ENCODE measurements at places on chromosomes 1 and 21.
A peak's percentile ranks its signal among the peaks of the same experiment; 100 is the strongest.

- DNase-seq, result no peak
Measured at GRCh38 chr1:242241936-242242335, 243.0 kb upstream of the MAP1LC3C start.

GRCh38 chr1:20729155-20729931, 3.2 kb downstream of the SH2D5 start:
- DNase-seq, result no peak

GRCh38 chr1:1207571-1207892, 1.1 kb upstream of the TNFRSF18 start:
- DNase-seq, result no peak

DNA sequence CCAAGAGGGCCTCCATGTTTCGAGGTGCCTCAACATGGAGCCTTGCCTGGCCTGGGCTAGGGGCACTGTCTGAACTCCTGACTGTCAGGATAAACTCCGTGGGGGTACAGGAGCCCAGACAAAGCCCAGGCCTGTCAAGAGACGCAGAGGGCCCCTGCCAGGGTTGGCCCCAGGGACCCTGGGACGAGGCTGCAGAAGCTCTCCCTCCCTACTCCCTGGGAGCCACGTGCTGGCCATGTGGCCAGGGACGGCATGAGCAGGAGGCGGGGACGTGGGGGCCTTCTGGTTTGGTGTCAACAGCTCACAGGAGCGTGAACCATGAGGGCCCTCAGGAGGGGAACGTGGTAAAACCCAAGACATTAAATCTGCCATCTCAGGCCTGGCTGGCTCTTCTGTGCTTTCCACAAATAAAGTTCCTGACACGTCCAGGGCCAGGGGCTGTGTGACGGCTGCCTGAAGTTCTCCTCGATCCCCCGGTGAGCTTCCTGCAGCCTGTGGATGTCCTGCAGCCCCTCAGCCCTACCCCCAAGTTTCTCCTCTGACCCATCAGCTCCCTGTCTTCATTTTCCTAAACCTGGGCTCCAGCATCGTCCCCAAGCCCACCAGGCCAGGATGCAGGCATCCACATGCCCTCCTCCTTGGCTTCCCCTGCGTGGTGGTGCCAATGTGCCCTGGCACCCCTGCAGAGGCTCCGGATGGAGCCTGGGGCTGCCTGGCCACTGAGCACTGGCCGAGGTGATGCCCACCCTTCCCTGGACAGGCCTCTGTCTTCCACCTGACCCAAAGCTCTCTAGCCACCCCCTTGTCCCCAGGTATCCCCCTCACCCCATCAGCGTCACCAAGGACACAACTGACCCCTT, 12.8 kb upstream of the LRRC3 start:
- no peak for DNase-seq

GRCh38 chr1:58249737-58250586, 296.6 kb downstream of the OMA1 start:
- DNase-seq, result peak; percentile 14

- no peak for DNase-seq
Measured at GRCh38 chr1:7912743-7913557, 27.7 kb downstream of the TNFRSF9 start.

DNA sequence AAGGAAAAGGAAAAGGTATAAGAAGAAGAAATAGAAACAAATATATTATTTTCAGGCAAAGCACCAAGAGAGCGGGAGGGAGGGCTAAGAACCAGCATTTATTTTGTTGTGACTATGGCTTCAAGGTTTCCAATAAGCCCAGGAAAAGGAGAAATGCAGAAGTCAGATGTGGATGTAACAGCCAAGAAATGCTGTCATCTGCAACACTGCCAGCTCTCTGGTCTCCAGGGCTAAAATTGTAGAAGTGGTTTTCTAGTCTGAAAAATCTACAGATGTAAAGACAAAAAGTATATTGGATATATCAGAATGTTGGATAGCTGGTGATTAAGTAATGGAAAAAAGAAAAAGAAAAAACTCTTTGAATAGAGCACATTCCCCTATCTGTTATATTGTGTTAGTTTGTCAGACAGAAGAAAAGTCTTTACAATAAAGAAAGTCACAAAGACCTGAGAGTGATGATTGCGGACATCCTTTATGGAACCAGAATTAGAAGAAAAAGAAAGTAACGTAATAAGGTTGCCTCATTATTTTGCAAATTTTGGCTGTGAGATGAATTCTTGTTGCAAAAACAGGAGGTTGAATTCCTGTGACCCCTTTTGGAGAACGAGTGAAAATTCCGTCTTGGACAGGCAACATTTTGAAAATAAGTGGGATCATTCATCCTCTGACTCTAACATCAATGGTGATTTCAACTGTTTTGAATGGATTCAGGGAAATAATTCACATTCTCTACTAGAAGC, 938.1 kb downstream of the TTLL7 start:
- DNase-seq, result no peak

DNA sequence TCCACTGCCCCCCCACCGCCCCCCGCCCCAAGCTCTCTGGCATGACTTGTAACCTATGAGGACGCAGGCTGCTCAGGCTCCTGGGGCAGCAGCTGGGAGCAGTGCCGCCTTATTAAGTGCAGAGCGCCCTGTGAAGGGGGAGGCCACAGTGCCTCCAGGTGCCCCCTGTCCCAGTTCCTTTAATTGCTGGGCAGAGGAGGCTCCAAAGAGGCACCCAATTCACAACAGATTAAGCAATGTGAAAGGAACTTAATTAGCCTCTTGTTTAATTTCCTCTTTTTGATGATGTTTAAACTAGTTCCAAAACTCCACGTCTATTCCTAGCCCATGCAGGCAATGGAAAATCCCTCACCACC, 3.0 kb downstream of the RXFP4 start:
- DNase-seq, result no peak

DNA sequence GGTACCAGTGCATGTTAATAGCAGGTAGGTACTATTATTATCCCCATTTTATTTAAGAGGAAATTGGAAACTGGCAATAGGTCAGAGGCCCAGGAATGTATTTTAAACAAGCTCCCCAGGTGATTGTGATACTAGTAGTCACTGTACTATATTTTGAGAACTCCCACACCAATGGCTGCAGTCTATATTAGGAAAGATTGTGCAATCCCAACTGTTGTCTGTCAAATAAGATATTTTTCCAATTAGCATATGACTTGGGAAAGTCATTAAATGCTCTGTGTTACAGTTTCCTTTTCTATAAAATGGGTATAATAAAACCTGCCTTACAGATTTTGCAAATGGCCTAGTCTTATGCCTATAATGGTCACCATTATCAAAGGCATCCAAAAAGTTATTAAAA, 94.2 kb upstream of the DMRTA2 start:
- no peak for DNase-seq

DNA sequence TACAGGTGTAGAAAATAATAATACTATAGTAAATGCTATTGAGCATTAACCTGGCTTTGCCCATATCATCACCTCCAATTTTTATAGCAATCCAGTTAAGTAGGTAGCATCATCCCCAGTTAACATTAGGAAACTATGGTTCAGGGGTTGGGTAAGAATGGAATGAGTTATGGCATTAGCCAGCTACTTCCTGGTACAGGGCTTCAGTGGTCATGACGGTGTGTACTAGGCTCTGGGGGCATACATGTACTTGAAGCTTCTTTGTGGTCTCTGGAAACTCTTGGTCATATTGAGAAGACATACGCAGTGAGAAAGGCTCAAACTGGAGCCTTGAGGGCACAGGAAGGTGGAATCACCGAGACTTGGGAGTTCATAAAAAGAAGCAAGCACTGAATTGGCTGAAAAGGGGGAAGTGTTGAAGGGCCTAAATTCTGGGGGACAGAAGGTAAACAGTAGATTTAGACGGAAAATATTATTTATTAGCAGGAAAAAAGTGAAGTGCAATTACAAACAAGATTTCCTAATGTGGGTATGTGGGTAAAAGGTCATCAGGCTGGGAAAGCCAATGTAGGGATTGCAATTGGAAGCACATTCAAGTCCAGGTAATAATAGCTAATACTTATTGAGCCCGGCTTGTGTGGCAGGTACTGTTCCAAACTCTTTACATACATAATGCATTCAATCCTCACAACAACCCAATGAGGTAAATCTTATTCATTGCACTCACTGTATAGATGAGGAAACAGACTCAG, 114.2 kb upstream of the ATP1A1 start:
- DNase-seq, result no peak

DNA sequence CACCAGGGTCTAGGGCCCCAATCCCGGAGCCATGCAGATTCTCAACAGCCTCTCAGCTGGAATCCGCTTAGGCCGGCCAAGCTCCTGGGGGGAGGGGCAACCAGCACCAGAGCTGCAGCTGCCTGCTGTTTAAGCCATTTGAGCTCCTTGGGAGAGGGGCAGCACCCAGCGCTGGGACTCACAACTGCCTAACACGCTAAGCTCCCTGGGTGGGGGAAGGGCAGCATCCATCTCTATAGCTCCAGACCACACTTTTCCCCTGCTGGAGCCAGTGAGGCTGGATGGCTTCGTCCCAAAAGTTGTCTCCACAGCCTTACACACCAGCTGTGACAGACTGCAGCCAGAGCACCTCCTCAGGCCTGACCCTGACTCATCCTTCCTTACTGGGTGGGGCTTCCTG, 6.9 kb upstream of the PTGFR start:
- DNase-seq, result no peak

DNA sequence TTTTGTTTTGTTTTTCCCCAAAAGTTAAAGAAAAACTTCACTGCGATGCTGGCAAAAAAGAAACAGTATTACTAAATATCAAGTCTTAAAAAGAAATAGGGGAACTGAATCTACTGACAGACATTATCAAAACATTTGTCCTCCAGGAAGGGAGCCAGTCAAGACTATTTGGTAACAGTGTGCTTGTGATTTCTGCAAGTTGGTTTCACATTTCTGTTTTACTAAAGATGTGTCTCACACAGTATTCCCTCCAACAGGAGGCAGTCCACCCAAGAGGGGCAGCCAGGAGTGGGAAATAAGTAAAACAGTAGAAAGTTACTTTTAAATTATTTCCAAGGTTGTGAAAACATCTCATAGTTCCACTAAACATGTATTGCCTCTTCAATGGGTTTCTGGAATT, 74.4 kb upstream of the SDC3 start:
- DNase-seq, result no peak

GRCh38 chr1:175254190-175254589, 61.6 kb upstream of the KIAA0040 start:
- DNase-seq, result no peak

DNA sequence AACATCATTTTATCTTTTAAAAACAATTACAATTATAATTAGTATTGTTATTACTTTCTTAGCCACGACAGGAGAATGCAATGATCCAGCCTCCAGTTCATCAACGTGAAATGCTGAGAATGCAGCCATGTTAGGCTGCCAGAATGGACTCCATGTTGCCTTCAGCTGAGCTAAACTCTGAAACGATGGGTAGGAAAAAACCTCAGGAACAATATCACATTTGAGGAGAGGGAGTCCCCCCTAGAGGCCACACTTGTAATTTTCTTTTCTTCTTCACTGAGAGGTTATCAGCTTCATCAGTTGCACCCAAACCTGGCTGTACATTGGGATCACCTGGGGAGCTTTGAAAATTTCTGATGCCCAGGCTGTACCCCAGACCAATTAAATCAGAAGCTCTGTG, 34.6 kb upstream of the DNAH14 start:
- no peak for DNase-seq

GRCh38 chr1:46523496-46524353, 27.7 kb downstream of the KNCN start:
- no peak for DNase-seq

DNA sequence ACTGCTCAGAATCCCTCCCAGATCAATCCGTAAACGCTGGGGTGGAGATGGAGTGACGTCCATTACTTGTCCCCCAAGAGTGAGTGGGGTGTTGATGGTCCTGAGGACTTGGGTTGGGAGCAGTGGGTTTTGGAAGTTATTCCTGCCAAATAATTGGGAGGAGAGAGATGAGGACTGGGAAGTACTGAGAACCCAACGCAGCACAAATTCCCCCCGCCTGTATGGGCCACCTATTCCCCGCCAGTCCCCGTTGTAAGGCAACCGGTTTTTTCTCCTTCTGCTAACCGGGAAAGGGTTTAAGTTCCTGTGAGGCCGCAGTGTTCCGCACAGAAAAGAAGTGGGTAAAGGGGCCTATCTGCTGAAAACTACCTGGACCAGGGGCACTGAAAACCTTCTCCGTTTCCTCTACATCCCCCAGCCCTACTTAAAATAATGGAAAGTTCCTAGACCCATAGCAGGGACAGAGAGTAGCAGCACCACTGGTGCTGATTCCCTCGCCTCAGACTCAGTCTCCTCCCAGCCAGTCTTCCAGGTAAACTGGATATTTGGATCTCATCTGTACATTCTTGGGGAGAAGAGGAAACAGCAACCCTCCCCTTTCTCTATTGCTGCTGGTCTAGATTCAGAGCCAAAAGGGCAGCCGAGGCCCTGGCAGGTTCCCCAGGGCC, 738 bp downstream of the LURAP1 start:
- no peak for DNase-seq

GRCh38 chr1:209621741-209622655, 30.2 kb downstream of the LAMB3 start:
- no peak for DNase-seq
